DMS79 treated with DMSO at 0.1 percent for 48 hours (cell line): ENCODE measurements at places on chromosomes 12 and 14.

DNA sequence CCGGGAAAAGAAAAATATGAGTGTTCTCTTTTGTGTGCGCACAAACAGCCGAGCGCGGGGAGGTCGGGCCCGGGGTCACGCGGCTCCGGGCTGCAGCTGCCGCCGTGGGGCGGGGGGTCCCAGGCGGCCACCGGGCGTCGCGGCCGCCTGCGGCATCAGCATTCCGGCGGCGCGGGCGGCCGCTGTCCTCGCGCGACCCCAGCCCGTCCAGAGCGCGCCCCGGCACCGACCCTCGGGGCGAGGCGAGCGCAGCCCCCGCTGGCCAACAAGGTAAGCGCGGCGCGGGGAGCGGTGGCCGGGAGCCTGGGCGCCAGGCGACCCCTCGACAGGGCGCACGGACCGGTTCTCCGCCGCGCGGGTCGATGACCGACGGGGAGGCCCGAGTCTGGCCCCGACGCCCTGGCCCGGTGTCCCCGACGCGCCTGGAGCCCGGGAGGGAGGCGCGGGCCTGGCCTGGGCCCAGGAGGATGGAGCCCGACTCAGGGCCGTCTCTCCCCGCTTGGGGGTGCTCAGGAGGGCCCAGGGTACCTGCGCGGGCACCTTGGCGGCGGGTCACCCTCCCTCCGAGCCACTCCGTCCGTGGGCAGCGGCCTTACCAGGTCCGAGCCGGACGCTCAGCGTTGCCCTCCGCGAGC is 103.9 kb upstream of the DIO3 start:
- DNase-seq = no peak

GRCh38 chr12:31872831-31873604 is 86.2 kb upstream of the RESF1 start:
- DNase-seq = no peak

- no peak for DNase-seq
These were observed 29.4 kb downstream of the CCER1 start for GRCh38 chr12:90925562-90925961.

DNA sequence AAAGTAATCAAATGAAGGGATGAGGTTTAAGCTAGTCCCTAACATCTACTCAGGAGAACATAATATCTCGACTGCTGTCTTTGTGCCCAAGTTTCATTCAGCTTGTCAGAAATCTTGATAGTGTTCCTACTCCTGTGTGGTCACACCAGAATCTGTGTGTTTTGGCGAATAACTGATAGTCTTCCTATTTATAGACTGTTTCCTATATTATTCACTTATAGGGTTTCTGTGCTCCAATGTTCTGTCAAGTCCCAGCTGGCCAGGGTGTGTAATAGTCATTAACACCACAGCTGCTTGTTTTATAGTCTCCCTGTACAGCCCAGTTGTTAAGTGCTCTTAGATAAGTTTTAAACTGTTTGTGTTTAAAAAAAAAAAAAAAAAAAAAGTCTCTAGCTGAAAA is 45.9 kb downstream of the GPR135 start:
- no peak for DNase-seq

- no peak for DNase-seq
These were observed 60.5 kb downstream of the ESR2 start for GRCh38 chr14:64233531-64234190.

DNA sequence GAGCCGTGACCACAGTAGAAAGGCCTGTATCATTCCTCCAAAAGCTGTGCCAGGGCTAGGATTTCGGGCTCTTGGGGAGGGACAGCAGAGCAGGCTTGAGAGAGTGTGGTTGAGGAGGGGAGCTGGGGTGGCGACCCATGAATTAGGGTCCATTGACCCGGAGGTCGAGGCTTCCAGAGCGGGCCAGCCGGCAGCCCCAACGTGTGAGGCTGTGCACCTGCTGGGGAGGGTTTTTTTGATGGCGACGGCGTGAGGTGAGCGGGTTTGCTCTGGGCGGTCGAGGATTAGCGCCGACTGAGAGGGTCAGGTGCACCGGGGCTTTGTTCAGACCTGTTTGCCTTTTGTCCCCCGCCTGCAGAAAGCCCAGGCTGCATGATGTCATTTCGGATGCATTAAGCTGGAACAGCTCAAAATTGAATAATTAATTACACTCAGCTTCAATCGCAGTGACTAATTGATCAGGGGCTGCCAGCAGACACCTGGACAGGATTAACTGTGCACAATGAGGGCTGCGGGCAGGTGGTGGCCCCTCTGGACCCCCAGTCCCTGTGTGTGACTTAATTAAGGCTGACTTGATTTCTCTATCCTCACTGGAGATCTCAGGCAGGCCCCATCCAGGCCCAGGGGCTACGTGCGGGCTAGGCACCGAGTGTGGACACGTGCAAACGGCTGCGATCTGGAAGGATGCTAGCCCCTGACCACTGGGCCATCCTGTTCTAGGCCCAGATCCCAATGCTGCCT is 42.1 kb upstream of the MEG3 start:
- DNase-seq = peak; percentile 97

- DNase-seq = no peak
These were observed 13.5 kb downstream of the OR5AU1 start for GRCh38 chr14:21142357-21142756.

DNA sequence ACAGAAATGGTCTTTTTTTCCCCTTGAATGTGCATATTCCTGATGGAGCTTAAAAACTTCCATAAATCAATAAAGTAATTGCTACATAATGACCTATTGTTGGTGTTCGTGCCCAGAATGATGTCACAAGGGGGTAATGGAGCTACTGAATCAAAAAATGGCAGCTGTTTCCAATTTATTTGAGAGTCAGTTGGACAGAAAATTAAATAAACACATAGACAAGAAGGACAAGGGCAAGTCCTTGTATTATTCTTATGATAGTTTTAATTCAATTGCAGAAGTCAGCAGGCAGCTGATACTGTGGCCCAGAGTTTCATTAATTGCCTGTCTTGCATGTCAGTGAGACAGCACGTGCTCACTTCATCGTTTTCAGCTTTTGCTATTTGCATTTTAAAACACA is 473.5 kb downstream of the ETNK1 start:
- no peak for DNase-seq

DNA sequence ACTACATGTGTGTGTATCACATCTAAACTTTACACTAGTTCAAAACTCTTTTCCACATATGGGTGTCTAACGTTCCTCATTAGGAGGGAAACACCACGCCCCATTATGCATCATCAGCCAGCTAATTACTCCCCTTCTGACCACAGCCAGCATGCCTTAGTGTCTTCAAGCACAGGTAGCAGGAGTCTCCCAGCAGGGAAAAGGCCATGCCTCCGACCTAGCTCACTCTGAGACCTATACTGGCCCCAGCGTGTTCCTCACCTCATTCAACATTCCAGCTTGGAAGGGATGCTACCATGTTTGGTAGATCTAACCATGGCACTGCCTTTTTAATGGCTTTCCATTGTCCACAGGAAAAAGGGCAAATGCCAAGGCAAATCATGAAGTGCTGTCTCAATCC is 66.1 kb upstream of the PRB2 start:
- no peak for DNase-seq

DNA sequence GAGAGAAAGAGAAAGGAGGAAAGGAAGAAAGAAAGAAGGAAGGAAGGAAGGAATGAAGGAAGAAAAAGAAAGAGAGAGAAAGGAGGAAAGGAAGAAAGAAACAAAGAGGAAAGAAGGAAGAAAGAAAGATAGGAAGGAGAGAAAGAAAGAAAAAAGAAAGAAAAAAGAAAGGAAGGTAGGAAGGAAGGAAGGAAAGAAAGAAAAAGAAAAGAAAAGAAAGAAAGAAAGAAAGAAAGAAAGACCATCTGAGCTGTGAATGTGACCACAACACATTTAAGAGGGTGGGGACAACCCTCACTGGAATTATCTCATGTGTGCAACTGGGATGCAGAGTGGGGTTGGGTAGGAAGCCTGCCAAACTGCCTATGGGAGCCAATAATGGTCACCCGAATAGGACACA is 36.0 kb upstream of the BATF start:
- DNase-seq = no peak

GRCh38 chr14:84127495-84127894 is 1402.4 kb upstream of the FLRT2 start:
- no peak for DNase-seq

DNA sequence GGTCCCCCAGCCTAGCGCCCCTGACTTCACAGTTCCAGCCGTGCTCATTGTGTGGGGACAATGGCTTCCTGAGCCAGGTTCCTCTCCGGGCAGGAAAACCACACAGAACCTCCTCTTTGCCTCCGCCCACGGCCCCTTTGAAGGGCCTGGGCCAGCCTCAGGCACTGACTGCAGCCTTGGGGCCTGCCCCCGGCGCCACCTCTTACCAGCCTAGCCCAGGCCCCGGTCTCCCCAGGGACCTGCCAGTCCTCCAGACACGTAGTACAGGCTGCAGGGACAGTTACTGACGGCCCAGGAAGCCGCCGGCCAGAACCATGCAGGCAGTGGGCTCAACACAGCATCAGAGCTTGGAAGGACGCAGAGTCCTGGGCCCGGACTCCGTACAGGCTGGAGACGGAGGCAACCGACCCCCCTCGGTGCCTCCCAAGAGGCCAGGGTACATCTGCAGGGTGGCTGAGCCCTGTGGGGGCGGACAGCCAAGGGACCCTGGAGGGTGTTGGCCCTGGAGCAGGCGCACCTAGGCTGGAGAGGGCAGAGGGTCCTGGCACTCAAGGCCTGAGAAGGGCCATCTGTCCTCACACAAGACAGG is 20.9 kb upstream of the NUDT14 start:
- peak; percentile 30 for DNase-seq

DNA sequence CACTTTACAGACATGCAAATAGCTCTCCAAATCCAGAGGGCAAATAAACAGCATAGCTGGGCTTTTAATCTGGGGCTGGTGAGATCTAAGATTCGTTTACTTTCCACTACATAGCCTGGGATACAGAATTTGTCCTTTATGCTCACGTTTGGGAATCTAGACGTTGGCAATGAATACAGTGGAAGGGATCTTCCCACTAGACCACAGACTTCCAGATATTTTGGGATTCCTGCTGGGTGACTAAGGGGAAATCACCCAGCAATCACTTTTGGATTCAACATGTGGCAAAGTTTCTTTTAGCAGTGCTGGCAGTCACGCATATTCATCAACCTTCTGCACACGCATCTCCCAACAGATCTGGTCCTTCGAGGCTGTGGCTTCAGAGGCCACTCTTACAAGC is 23.5 kb downstream of the APPL2 start:
- DNase-seq = no peak

- DNase-seq = no peak
These were observed 130.8 kb downstream of the RTN1 start for GRCh38 chr14:59739794-59740193.

GRCh38 chr14:100622224-100622623 is 35.0 kb upstream of the BEGAIN start:
- no peak for DNase-seq

DNA sequence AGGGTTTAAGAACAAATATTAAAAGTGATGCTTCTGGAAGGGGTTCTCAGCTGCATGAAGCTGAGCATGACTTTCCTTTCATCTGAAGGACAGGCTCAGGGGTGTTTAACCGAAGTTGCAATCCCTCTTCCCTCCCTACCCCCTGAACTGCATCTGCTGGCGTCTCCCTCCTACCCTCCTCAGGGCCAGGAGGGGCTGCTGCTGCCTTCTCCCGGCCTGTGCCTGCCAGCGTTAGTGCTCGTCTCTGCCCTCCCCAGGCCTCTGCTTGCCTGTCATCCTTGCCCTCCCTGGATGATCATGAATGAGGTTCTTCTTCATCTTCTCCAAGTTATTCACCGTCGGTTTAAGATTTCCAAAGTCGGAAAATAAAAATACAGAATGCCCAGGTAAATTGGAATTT is 12.2 kb downstream of the SMOC1 start:
- DNase-seq = no peak
